ENCODE measurements at places on chromosomes 11 and 22.
A peak's percentile ranks its signal among the peaks of the same experiment; 100 is the strongest.

- DNase-seq: peak; percentile 51
Observed at GRCh38 chr11:9265211-9266131, at the start of gene DENND5A. TSS of gene DENND5A (minus strand) at chr11:9265350. CDS start at chr11:9265069, 281 bp downstream.

DNA sequence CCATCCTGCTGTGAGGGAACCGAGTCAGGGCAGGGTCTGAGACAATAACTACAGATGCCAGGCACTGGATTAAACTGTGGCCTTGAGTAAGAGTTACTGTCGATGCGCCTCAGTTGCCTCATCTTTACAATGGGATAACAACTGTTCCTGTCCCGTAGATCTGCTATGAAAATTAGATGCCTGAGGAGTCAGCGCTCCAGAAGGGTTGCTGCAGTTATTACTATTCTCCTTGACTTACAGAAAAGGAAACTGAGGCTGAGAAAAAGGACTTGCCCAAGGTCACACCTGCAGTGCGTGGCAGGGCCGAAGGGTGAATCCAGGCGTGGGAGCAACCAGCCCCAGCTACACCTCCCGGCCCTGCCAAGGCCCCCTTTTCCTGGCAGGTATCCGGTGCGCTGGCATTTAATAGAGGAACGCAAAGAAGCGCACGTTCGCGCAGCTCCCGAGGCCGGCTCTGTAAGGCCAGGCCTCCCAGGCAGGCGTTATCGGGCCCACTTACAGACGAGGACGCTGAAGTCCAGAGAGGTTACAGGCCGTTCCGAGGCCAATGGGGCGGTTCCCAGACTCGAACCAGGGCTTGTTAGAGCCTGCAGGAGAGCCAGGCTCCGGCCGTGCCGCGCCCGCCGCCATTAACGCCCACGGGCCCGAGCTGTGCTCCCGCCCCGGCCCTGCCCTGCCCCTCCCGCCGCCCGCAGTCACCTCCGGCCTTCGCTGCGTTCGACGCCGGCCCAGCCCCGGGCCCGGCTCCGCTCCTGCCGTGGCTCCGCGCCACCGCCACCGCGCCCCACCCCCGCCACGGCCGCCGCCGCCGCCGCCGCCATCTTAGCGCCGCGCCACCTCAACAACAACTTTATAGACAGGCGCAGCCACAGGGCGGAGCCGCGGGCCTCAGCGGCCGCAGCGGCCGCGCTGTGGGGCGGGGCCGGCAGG, at the start of gene C11orf68:
Gene C11orf68 (minus strand): TSS at position 852 of the 930 bp plus-strand sequence. CDS start 31 bp downstream, at position 821.
- DNase-seq: no peak

GRCh38 chr11:78192223-78192719, 3.6 kb downstream of the USP35 start:
- DNase-seq: no peak

DNA sequence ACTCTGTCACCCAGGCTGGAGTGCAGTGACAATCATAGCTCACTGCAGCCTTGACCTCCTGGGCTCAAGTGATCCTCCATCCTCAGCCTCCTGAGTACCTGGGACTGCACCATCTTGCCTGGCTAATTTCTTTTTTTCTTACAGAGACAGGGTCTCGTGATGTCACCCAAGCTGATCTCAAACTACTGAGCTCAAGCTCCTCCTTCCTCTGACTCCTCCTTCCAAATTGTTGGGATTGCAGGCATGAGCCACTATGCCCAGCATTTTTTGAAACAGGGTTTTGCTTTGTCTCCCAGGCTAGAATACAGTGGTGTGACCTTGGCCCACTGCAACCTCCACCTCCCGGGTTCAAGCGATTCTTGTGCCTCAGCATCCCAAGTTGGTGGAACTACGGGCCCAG, 358.3 kb upstream of the MTNR1B start:
- no peak for DNase-seq

DNA sequence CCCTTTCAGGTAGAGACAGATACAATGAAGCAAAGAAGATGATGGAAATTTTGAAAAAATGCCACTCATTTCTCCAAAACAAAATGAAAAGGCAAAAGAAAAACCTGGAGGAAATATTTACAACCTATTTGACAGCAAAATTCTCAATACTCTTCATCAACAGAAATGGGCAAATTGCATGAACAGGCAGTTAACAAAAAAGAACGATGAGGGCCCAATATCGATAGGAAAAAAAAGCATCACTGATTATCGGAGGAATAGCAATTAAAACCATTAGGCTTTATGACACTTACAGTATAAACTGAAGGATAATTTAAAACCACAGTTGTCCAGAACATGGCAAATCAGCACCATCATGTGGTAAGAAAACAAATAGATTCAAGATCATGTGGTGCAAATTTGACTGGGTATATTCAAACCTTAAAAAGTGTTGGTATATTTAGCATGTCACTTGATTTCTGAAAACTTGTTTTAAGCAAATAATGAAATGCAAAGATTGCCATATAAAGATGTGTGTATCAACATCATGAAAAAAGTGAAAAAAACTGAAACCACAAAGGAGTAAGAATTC, 222.9 kb downstream of the BRD1 start:
- DNase-seq: no peak

GRCh38 chr11:65401073-65401802, 14.8 kb downstream of the FRMD8 start:
- no peak for DNase-seq

GRCh38 chr11:35009191-35009943, 92.9 kb downstream of the PDHX start:
- no peak for DNase-seq

GRCh38 chr11:78190871-78191538, 2.3 kb downstream of the USP35 start:
- DNase-seq: no peak

Data from AG04450 (cell line).